ENCODE measurements at places on chromosomes 2 and 18. TPM values are rescaled to one million over a fixed set of nuclear protein-coding genes. Genes with fewer than 3 reads are reported as not detected.

SLC30A3 gene
- total RNA-seq = 1.0 TPM

ECEL1 gene
- 4.6 TPM for total RNA-seq

- H3K4me1 ChIP-seq = no peaks in the 10 kb centered on the region
- no peak overlapping the region for H3K27ac ChIP-seq
- H3K27me3 ChIP-seq = no peaks in the 10 kb centered on the region
- H3K36me3 ChIP-seq = no peaks in the 10 kb centered on the region
Measured at GRCh38 chr2:10504994-10505820, 57.1 kb upstream of the ODC1 start.

DNA sequence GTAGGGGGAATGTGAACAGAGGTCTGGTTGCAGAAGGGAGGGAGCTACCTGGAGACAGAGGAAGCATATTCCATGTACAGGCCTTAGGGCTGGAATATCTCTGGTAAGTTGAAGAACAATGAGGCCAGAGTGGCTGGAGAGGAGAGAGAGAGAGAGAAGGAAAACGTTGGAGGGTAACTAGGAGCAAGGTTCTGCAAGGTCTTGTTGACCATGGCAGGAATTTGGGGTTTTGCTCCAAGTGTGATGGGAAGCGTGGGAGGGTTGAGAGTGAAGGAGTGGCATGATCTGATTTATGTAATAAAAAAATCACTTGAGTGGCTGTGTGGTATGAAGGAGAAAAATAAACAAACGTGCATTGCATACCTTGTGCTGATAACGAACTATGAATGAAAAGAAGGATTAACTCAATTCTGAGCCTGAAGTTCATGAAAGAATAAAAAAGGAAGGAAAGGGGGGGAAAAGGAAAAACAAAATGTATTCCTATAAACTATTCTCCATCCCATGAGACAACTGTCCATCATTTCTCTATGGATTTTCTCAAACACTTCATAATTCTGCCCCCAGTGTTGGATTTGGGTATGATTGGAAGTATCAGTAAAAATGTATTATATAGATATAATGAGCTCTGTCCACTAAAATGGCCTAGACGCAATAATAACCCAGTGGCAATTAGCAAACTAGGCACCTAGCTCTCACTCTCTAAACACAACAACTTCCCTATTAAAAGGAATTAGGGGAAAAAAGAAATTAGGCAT, 59.7 kb upstream of the PMAIP1 start:
- no peaks in the 10 kb centered on the region for H3K27me3 ChIP-seq
- H3K36me3 ChIP-seq = no peaks in the 10 kb centered on the region
- H3K27ac ChIP-seq = no peak overlapping the region
- peaks cover 5% of the 10 kb centered on the region for H3K4me1 ChIP-seq
- no peak overlapping the region for H3K4me3 ChIP-seq
- DNase-seq = no peak

GRCh38 chr2:217845301-217845700, 157.5 kb downstream of the TNS1 start:
- no peak for DNase-seq
- H3K36me3 ChIP-seq = no peaks in the 10 kb centered on the region
- H3K27ac ChIP-seq = no peak overlapping the region
- no peaks in the 10 kb centered on the region for H3K4me1 ChIP-seq
- H3K27me3 ChIP-seq = no peaks in the 10 kb centered on the region

DNA sequence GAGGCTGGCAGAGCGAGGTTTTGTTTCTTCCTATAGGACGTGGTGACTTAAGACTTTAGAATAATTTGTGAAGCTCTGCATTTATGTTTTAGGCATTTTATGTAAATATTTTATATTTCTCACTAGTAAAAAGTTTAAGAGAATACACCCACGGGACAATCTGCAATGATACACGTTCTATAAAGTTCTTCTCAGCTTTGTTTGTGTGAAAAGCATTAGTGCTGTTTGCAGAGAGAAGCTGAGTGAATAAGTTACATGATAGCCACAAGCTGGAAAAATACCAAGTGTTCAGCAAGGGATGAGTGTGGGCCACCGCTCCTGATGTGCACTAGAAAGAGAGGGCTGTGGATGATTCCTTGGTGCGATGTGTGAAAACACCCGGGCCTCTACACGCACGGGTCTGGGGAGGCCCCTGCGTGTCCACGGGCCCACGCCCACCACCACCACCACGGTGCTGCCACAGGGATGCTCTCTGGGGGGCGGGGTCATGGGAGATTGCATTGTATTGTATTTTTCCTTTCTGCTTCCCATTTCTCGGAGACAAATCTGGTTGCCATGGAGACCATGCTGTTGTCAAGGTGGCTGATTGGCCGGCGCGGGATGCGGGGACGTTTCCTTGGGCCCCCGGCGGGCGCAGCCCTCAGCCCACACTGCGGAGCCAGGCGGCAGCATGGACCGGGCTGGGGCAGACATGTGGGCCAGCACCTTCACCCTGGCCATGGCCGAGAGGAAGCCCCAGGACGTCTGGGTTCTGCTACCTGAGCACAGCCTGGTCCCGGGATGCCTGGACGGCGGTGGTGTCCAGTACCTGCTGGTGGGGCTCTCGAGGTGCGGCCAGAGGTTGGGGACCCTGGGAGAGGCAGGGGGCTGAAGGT, at the start of gene RTP5:
Gene RTP5 (plus strand): TSS at position 643 of the 875 bp plus-strand sequence. CDS start 28 bp downstream, at position 671.
- H3K4me3 ChIP-seq = no peak within 1 kb of the TSS
- DNase-seq = no peak
- no peaks in the 10 kb centered on the region for H3K36me3 ChIP-seq
- H3K27ac ChIP-seq = no peak within 1 kb of the TSS
- no peaks in the 10 kb centered on the region for H3K4me1 ChIP-seq
- H3K27me3 ChIP-seq = peaks cover 6% of the 10 kb centered on the region

CMPK2 gene
- 2.4 TPM for total RNA-seq

All from endodermal cell (in vitro differentiated cells).